ENCODE measurements at places on chromosomes 7 and 10. TPM values are rescaled to one million over a fixed set of nuclear protein-coding genes. Genes with fewer than 3 reads are reported as not detected.

- DNase-seq: no peak
- H3K4me1 ChIP-seq: peaks cover 4% of the 10 kb centered on the region
- H3K27me3 ChIP-seq: no peaks in the 10 kb centered on the region
- no peaks in the 10 kb centered on the region for H3K36me3 ChIP-seq
- H3K4me3 ChIP-seq: no peak overlapping the region
- H3K27ac ChIP-seq: no peak overlapping the region
Observed at GRCh38 chr10:71471957-71472365, 75.2 kb downstream of the CDH23 start.

PPP1R9A gene
- 3.0 TPM for polyA plus RNA-seq

DNA sequence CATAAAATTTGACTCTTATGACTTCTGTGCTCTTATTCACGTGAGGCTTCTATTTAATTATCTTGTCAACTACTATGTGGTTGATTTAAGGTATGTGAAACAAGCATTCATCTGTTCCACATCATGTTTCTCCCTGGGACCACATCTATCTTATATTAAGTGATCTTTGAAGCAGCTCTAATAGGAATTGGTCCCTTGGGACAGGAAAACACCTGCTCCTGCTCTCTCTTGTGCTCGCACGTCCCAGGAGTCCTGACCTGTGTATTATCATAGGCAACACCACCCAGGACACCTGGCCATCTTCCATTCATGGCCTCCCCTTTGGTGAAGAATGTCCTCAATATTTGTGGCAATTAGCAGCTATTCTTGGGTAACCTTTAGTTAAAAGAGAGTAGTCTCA is 269.2 kb downstream of the NRG3 start:
- 0 out of 2 replicates have a peak, but pooled peaks cover 2% of the 10 kb centered on the region for H3K4me1 ChIP-seq
- H3K36me3 ChIP-seq: no peaks in the 10 kb centered on the region
- no peak for DNase-seq

- H3K27me3 ChIP-seq: no peaks in the 10 kb centered on the region
- H3K27ac ChIP-seq: no peak overlapping the region
- no peak overlapping the region for H3K4me3 ChIP-seq
- H3K36me3 ChIP-seq: no peaks in the 10 kb centered on the region
- no peak for DNase-seq
Observed at GRCh38 chr10:71059054-71059818, 153.1 kb upstream of the UNC5B start.

GRCh38 chr10:70599791-70600190 is 2.8 kb downstream of the PRF1 start:
- no peak overlapping the region for H3K4me3 ChIP-seq
- H3K27me3 ChIP-seq: no peaks in the 10 kb centered on the region
- no peak for DNase-seq
- no peaks in the 10 kb centered on the region for H3K36me3 ChIP-seq
- H3K27ac ChIP-seq: no peak overlapping the region

SUN3 gene
- polyA plus RNA-seq: not detected

DNA sequence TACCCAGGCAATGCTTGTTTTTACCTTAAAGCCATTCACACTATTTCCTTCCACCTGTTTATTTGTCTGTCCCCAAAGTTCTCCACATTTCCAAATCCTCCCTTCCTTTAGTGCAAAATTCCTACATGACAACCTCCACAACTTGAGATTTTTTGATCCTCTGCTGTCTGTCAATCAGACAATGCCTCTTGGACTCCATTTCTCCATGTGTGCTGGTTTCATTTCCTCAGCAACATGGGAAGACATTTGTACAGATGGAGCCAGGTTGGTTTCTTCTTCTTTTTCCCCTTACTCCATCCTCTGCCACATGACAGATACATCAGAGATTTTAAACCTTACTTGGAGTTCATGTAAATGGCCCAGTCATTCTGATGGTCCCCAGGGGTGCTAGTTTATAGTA is 19.1 kb upstream of the GIMAP2 start:
- no peaks in the 10 kb centered on the region for H3K36me3 ChIP-seq
- H3K4me1 ChIP-seq: no peaks in the 10 kb centered on the region
- no peak for DNase-seq
- H3K27ac ChIP-seq: no peak overlapping the region
- H3K4me3 ChIP-seq: no peak overlapping the region

RNF148 gene
- polyA plus RNA-seq: 0.11 TPM

GRCh38 chr7:51249991-51250390 is 66.6 kb downstream of the COBL start:
- DNase-seq: no peak
- no peak overlapping the region for H3K27ac ChIP-seq
- H3K4me1 ChIP-seq: no peaks in the 10 kb centered on the region
- no peaks in the 10 kb centered on the region for H3K36me3 ChIP-seq
